ENCODE measurements at places on chromosomes 6 and 20.
A peak's percentile ranks its signal among the peaks of the same experiment; 100 is the strongest.

GRCh38 chr20:56443654-56444540 lies 24.5 kb upstream of the RTF2 start:
- no peak for DNase-seq

DNA sequence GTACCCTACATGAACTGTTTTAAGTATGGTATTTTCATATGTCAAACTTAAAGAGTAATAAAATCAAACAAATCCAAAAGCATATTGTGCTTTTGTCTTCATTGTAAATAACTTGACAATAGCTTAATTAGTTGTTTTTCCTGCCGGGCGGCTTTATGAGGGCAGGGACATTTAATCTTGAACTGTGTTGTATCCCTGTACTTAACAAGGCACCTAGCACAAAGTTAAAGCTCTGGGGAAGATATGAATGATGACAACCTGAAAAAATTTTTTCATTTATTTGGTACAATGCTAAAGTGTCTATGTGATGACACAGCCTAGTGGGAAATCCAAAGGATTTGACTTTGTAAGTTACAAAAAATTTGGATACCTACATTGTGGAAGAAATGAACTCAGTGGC lies 502 bp upstream of the HACE1 start:
- no peak for DNase-seq

- no peak for DNase-seq
Measured at GRCh38 chr20:10679269-10679668, 5.5 kb upstream of the JAG1 start.

DNA sequence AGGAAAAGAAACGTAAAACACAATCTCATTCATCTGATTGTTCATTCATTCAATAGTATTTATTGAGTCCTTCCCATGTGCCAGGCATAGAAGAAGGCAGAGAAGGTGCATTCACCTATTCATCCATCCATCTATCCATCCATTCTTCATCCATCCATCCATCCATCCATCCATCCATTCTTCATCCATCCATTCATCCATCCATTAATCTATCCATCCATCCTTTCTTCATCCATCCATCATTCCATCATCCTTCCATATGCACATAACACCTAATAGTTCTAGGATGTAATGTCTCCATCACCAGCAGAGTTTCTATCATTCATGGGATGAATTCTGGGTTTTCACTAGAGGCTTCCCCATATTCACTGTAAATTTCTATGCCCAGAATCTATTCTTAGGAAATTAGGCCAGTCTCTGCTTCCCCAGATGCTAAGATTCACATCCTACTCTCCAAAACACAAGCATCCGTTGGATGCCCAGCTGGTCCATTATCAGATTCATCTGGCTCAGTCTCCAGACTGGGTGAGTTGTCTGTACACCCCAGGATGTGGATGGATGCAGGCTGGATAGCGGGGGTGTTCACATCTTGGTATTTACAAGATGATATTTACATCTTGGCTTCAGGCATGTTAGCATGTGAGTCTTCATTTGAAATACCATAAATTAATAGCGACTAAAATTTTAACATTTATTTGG lies 517.7 kb upstream of the SULF2 start:
- DNase-seq, result no peak

DNA sequence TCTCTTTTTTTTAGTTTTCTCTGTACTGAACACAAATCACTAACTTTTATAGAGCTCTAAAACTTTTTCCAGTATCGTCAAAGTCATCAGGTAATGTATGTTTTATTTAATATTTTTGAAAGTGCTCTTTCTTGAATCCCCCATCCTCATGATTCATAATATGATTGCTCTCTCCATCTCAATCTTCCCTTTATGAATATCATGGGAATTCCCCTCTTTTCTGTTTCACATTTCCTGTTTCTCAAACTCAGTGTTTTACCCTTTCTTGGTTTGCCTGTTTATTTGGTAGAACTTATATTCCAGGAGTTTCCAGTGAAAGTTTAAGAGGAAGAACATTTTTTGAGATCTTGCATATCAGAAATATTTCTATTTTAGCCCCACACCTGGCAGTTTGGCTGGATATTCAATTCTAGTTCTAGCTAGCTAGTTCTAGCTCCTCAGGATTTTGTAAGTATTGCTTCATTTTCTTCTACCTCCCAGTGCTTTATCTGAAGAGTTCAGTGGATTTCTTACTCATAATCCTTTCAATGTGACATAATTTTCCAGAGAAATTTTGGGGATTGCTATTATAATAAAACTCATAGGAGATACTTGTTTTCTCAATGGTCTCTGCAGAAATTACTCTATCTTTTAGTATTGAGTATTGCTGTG lies 6.1 kb upstream of the C6orf58 start:
- DNase-seq, result no peak

DNA sequence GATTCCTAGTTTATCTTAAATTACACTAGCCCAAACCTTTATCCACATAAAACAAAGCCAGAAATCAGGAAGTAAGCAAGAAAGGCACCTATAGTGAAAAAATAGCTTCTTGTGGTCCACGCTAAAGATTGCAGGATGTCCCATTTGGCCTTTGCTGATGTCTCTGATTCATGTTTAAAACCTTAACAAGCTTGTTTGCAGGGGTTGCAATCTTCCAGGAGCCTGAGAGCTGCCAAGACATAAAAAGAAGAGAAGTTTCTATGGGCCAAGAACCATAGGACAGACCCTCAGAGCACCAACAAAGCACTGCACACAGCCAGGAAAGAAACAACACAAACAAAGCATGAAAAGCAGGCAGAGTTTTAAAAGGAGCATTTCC lies 49.4 kb downstream of the ADAT2 start:
- no peak for DNase-seq

GRCh38 chr6:51996296-51996947 lies 91.0 kb downstream of the PKHD1 start:
- no peak for DNase-seq

DNA sequence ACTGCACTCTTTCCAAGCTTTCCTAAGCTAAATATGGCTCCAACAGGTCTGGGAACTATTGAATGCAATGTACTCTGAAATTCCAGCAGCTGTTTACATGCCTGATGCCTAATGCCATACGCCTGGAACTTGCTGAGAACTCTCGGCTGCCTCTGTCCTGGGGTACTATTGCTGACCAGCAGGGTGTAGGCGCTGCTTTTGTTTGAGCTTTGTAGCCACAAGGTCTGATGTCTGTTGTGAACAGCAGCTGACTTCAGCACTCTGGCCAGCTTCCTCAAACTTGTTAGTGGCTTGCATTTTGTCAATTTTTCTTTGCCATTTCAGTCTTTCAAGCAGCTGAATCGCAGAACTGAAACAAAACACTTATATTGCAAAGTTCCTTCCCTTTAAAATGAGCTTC lies 26.7 kb downstream of the SAYSD1 start:
- peak; percentile 63 for DNase-seq

- DNase-seq, result no peak
Measured at GRCh38 chr6:162625846-162626540, 101.6 kb downstream of the PRKN start.

GRCh38 chr6:57147401-57147800 lies 24.7 kb upstream of the BAG2 start:
- no peak for DNase-seq

DNA sequence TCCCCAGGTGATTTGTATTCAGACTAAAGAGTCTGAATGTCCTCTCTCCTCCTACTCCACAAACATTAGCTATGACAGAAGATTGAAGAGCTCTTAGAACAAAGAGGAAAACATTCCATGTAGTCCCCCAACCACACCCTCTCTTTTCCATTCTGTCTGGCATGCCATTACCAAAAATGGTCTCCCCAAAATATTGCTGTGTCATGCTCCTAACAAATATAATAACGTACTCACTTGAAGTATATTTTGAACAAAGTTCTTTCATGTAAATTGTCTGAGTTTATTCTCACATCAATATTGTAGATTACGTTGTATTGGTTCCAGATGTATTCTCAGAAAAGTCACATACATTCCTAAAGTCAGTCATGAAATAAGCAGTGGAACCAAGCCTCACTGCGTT lies 467.3 kb upstream of the IRAK1BP1 start:
- no peak for DNase-seq

GRCh38 chr20:3193806-3194616 lies 10.5 kb downstream of the DDRGK1 start:
- DNase-seq, result no peak

- DNase-seq, result no peak
Measured at GRCh38 chr6:108604156-108604555, 43.4 kb downstream of the FOXO3 start.

- no peak for DNase-seq
Measured at GRCh38 chr6:41584205-41584604, 38.0 kb downstream of the FOXP4 start.

DNA sequence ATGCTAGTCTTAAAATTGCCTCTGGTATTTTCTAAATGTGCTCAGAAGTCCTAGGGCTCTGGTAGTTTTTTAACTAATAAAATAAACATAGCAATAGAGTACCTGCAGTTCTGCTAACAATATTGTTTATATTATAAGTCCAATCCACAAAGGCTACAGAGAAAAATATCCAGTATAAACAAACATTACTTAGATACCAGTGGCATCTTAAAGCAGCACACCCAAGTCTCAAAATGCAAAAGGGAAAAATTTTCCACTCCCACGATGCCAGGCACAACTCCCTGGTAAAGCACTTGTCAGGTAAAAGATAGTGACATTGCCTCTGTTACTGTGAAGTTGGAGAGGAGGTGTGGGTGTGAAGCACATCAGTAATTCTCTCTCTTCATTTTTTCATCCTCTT lies 123.3 kb downstream of the OGFRL1 start:
- no peak for DNase-seq

- no peak for DNase-seq
Measured at GRCh38 chr20:4952229-4952628, 49.1 kb downstream of the SLC23A2 start.

GRCh38 chr6:30883685-30884520 lies at the start of gene DDR1:
Gene DDR1, plus strand, starts transcription at chr6:30884519. Its CDS starts 4,211 bp downstream, at chr6:30888730.
- DNase-seq, result peak; percentile 87

- no peak for DNase-seq
Measured at GRCh38 chr6:8000188-8000596, 64.0 kb downstream of the BLOC1S5 start.

DNA sequence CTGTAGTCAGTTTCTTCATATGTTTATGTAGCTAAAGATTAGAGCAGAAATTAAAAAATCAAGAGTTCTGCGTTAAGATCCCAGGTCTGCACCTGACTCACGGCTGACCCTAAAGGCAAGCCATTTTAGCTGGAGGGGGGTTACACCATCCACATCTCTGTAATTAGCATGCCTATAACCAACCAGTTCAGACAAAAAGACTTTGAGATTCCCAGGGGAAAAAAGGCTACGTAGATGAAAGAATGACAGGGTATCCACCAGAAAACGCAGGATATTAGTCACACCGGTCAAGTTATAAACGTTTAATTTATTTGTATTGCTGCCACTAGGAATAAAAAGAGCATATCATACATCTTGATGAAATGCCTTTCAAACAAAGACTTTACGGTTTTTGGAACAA lies 299.1 kb downstream of the FOXC1 start:
- DNase-seq, result no peak

DNA sequence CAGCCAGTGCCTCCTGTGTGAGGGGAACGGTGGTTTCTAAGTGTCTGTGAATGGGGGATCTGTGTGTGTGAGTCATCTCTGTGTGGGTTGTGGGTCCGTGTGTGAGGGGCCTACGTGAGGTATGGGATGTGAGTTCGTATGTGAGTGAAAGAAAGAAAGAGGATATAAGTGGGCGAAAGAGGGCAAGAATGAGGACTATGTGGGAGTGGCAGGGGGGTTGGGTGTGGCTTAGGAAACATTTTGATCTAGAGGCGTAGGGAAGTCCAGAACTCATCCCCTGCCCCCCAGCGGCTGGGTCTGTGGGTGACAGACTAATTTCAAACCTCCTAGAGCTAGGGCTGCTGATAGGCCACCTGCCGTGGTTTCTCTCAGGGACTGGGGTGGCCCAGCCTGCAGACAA lies 35.5 kb downstream of the DHX35 start:
- no peak for DNase-seq

GRCh38 chr20:47326658-47327268 lies 29.7 kb downstream of the ZMYND8 start:
- DNase-seq, result peak; percentile 21

- DNase-seq, result peak; percentile 73
Measured at GRCh38 chr20:25669826-25670422, 26.7 kb downstream of the ZNF337 start.

- no peak for DNase-seq
Measured at GRCh38 chr20:8318965-8319625, 187.0 kb downstream of the PLCB1 start.

- DNase-seq, result no peak
Measured at GRCh38 chr6:159640722-159641482, 52.1 kb downstream of the SOD2 start.

DNA sequence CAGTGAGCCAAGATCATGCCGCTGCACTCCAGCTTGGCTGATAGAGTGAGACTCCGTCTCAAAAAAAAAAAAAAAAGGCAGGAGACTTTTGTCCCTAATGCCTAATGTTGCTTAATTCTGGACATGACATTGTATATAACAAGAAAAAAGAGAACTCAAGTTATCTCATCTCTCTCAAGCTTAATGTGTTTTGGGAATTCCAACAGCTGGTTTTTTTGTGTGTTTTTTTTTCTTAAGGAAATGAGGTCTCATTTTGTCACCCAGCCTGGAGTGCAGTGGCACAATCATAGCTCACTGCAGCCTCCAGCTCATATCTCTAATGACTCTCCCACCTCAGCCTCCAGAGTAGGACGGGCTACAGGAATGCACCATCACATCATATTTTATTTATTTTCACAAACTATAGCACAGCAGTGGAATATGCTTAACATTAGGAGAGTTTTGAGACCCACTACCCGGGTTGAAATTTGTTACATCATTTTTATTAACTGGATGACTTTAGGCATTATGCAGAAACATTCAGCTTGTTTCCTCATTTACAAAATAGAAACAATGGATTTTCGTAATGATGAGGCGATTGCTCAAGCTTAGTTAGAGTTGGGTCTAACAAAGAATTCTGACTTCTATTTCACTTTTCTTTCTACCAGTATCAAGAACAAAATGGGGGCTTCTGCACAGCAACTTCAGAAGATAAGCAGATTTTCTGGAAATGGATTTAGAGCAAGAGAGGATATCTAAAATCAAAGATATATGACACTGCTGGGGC lies 104.1 kb upstream of the BTN3A2 start:
- DNase-seq, result no peak

DNA sequence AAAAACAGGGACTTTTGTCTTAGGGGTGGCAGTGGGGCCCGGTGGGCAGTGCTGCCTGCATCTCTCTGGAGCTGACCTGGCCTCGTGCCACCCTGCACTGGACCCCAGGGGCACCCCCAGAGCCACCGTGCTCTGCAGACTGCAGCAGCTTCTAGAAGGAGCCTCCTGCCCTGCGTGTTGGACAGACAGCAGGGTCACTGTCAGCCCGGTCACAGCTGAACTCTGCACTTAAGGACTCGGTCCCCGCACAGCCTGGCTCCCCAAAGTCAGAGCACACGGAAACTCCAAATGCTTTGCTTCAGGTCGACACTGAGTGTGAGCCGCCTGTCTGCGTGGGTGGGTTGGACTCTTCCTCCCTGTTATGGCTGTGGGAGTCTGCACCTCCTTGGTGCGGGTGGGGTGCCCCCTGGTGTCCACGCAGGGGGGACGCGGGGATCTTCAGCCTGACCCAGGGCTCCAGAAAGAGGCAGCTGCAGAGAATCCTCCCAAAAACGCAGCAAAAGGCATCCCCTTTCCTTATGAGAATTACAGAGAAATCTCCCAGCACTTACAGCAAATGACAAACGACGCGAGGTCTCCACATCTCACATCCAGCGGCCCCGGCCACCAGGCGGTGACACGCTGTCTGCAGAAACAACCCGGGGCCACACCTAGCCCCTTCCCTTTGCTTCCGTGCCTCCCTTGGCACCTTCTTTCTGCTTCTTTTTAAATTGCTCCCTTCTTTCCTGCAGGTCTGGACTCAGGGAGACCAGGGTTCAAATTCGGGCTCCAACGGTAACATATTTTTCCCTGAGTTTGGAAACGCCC lies 36.3 kb upstream of the DACT2 start:
- peak; percentile 88 for DNase-seq

Data from AG20443 (cell line).